ENCODE measurements at places on chromosomes 16 and 17.

DNA sequence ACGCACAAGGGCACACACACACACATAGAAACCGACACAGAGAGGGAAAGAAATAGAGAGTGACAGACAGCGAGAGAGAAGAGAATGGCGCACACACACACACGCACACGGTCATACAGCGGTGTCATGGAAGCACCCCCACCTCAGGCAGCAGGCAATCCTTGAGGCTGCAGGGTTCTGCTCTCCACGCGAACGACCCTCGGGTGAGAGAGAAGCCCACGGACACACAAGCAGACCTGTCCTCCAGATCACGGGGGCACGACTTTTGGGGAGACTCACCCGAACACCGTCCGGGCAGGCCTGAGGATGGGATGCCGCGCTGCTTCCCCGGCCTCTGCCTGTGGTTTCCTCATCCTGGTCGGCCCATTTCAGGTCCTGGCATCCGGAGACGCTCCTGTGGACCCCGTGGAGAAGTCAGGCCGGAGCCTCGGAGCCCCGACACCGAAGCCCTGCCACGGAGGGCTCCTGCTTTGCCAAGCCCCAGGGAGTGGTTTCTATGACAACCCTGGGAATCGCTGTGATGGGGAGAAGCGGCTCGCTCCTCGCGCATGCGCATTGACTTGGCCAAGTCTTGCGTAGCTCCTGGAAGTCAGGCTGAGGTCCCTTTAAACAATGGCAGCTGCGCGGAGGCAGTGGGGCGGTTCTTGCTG is 118.2 kb upstream of the KCNJ18 start:
- peak; percentile 65 for DNase-seq

- peak; percentile 90 for DNase-seq
Observed at GRCh38 chr16:31427441-31428278, 500 bp downstream of the COX6A2 start.

DNA sequence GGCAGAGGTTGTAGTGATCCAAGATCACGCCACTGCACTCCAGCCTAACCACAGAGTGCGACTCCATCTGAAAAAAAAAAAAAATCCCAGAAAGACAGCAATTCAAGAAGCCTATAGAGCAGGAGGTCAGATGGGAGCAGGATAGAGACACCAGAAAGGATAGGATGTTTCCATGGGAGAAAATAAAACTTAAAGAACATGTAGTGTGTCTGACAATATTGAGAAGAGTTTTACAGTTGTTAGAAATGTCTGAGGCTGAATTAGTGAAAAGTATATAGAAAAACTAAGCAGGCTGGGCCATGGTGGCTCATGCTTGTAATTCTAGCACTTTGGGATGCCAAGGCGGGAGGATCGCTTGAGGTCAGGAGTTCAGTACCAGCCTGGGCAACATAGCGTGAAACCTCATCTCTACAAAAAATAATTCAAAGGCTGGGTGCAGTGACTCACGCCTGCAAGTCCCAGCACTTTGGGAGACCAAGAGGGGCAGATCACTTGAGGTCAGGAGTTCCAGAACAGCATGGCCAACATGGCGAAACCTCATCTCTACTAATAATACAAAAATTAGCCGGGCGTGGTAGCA is 15.3 kb upstream of the TRIM37 start:
- DNase-seq: no peak

- no peak for DNase-seq
Observed at GRCh38 chr17:77527409-77527808, 386.6 kb downstream of the SEC14L1 start.

GRCh38 chr16:70527315-70527996 is 3.8 kb downstream of the SF3B3 start:
- DNase-seq: no peak

DNA sequence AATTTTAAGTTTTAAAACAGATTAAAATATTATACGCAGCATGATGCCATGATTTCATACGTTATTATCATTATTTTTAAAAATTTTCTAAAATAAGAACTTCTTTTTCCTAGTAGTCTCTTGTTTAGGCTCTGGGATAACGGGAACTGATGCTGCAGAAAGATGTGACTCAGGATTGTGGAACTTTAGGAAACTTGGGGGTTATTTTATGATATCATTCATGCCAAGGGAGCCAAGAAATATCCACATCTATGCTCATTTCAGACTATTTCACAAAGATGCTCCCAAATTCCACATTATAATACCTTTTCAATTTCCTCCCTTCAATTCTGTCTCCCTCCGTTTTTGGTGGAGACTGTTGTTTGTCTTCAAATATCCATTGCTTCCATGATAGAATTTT is 236.4 kb downstream of the HS3ST3A1 start:
- no peak for DNase-seq

DNA sequence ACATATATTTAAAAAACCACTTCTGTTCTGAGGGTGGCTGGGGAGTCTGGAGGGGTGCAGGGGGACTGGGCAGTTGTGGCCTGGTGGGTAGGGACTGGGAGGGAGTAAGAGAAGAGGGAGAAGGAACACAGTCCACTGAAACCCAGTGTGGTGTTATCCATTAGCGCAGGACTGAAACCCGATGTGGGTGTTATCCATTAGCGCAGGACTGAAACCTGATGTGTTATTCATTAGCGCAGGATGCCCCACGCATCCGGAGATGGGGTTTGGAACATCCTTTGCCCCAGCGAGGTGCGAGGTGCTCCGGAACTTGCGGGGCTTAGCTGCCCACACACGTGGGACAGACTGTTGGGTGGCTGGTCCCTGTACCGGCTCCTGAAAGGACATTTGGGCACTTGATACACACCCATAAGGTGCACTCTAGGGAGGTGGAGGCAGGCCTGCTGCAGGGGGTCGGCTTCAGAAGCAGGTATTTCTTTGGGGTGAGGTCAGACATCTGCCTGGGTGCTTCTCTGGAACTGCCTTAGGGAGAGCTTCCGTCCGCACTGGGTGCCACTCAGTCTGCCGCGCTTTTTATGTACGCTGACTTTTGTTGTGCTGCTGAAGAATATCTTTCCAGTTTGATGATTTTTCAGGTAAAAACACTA is 20.3 kb upstream of the FASN start:
- DNase-seq: no peak

DNA sequence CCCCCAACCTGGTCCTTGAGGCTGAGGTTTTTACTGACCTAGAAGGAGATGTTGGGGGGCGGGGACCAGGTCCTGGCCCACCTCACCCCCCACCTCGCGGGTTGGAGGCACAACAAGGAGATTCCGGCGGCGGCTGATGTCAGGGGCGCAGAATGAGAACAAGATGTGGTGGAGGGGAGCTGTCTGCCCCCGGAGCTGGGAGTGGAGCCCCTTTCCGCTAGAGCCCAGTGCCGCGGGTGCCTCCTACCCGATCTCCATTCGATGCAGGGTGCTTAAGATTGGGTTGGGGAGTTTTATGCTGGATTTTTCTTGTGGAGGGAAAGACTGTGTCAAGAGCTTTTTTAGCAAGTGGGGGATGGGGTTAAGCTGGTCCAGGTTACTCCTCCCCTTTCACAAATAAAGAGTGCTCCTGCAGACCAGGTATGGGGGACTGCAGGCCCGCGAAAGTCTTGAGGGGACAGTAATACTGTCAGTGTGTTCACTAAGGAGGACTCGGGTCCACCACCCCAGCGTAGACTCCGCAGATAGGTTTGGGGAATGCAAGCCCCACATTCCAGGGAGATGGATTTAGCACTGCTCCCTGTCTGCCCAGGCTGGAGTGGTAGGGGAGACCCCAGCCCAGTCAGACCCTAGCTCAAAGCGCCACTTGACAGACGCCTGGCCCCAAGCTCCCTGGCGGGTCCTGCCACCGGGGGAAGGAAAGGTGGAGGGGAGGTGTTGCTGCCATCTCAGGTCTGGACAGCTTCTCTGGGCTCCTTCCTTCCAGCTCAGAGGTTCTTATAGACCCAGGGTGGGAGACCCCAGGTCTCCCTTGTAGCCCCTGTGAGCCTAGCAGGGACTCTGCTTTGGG is 2.0 kb downstream of the CACNA1G start:
- no peak for DNase-seq

DNA sequence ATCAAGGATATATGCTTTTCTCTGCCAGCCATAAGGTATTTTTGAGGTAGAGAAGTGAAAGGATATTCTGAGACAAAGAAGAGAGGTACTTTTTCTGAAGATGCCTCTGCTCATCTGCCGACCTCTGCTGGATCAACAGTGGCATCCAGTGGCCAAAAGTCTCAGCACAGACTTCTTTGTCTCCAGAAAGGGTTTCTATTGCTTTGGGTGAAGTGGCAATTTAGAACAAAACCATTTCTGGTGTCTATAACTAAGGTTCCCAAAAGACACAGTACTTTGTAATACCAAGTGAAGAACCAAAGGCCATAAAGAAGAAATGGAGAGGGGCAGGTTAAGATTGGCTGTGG is 155.2 kb upstream of the C17orf78 start:
- DNase-seq: no peak

GRCh38 chr16:46782320-46782719 is 34.2 kb upstream of the MYLK3 start:
- DNase-seq: no peak

GRCh38 chr17:75397217-75397616 is 8.3 kb downstream of the GRB2 start:
- DNase-seq: no peak

GRCh38 chr17:35892091-35893035 is 12.2 kb upstream of the CCL5 start:
- no peak for DNase-seq

- no peak for DNase-seq
Observed at GRCh38 chr17:47952171-47953021, 5.3 kb downstream of the PRR15L start.

DNA sequence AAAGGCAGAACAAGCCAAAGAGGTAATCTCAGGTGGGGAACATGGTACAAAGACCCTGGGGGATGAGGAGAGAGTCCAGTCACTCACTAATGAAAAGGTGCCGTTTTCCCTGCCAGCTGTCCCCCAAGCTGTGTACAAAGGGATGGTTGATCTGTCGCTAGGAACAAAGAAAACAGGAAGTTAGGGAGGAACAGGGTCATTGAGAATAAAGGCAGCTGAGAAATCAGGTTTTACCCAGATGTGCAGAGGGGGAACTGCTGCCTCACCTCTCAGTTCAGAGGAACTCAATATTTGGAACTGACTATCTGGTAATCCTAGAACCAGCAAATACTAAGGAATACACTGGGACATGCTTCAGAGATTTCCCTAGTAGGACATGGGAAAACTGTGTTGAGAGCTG is 1.5 kb downstream of the RSKR start:
- no peak for DNase-seq

DNA sequence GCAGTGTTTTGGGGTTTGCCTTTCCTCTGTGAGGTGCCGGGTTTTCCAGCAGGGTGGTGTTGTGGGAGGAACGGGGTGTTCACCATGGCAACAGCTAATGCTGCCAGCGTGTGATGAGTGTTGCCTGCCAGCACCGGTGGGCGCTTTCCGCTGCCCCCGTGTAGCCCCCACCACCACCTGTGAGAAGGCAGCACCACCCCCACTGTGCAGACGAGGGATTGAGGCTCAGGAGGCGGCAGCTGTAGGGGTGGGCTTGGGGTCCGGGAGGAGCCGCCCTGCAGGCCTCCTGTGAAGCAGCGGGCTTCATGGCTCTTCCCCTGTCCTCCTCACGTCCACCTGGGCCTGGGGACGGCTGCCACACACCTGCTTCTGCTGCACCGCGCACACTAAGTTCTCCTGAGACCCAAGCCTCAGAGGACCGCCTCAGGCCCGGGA is 5.2 kb downstream of the RAB40C start:
- no peak for DNase-seq

GRCh38 chr17:72446525-72447250 is 325.9 kb downstream of the SOX9 start:
- DNase-seq: no peak

- DNase-seq: peak; percentile 81
Observed at GRCh38 chr16:30953511-30954124, 3.9 kb upstream of the SETD1A start.

DNA sequence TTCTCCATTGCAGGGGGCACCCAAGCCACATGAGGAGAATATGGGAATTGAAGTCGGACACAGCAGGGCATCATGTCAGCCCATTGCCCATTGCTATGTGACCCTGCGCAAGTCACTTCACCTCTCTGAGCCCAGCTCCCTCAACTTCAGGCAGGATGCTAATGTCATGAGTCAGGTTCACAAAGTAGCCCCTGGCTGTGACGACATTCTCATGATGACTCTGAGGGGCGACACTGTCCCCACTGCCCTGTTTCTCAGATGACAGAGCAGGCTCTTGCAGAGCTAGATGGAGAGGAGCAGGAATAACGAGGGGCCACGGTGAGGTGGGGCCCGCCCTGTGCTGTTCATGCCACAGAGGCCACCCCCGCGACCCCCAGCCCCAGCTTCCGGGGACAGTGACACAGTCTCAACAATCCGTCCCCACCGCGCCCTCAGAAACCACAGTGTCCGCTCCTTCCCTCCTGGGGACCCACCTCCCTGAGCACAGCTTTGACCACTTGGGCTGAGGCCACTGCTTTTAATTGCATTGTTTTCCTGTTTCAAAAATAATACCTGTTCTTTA is 13.2 kb upstream of the ZNF469 start:
- DNase-seq: peak; percentile 34

- DNase-seq: no peak
Observed at GRCh38 chr16:57125376-57125775, 33.0 kb downstream of the CPNE2 start.

- no peak for DNase-seq
Observed at GRCh38 chr16:87954361-87954760, 3.1 kb downstream of the BANP start.

GRCh38 chr17:17484451-17484899 is 7.7 kb downstream of the MED9 start:
- no peak for DNase-seq

- DNase-seq: no peak
Observed at GRCh38 chr17:11813278-11813677, 184.0 kb downstream of the ZNF18 start.

- no peak for DNase-seq
Observed at GRCh38 chr16:49504023-49504364, 130.4 kb downstream of the C16orf78 start.

DNA sequence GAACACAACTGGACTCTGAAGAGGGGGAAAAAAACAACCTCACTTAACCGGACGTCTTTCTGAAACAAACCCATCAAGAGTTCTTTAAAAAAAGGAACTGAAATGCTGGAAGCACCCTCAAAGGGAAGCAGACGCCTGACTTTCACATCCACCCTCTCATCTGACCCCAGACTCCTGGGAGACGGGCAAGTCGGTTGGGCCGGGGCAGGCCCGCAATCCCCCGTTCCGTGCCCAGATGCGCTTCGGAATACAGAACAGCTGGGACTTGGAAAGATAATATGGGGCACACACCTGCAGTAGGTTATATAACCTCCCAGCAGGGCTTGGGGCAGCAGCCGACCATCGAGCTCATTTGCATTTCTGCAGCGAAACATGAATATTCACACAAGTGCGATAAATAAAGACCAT is 3.7 kb downstream of the ARHGAP27 start:
- no peak for DNase-seq

DNA sequence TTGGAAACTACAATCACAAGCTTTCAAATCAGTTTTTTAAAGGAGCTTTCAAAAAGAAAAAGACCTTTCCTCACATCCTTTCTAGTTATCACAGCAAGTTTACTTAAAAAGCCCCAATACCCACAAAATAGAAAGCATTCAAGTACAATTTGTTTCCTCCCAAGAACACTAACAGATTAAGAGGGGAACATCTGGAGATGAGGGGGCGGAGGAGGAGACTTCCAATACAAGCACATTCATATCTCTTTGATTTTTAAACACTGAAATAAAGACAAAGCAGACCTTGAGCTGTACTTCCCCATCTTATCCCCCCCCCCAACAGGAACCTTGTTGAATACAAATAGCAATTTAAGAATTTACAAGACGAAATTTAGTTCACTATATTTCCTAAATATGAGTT is 2.0 kb downstream of the YWHAE start:
- no peak for DNase-seq

- no peak for DNase-seq
Observed at GRCh38 chr17:58054641-58055040, 28.6 kb upstream of the DYNLL2 start.

GRCh38 chr16:31868691-31869167 is 4.9 kb upstream of the ZNF267 start:
- peak; percentile 83 for DNase-seq

Data from psoas muscle (tissue), 8 donors.